ENCODE measurements at places on chromosomes 2 and 18.

DNA sequence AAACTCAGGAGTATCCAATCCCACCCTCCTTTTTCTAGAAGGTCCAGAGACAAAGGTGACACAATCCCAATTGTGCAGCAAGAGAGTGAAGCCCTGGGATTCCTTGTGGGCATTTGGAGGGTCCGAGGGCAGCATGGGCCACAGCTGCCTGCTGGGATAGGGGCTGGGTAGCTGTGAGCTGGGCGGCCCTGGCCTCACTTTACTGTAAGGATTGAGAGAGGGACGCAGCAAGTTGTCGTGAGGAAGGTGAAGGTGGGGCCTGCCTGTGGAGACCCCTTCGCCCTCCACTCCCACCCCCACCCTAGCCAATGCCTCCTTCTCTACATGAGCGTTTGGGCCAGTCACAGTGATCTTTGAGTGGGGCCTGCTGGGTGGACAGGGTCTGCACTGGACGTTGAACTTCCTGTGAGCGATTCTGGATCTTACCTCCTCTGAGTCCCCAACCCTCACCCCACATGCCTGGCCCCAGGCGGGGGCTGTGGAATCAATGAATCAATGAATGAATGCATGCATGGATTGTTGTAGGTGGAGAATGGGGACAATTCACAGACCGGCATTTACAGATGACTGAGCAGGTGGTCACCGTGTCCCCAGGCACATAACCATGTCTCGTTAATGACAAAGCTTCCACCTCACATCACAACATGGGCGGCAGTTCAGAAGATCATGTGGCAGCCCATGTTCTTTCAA lies 107.2 kb downstream of the INHBB start:
- no peak for DNase-seq

DNA sequence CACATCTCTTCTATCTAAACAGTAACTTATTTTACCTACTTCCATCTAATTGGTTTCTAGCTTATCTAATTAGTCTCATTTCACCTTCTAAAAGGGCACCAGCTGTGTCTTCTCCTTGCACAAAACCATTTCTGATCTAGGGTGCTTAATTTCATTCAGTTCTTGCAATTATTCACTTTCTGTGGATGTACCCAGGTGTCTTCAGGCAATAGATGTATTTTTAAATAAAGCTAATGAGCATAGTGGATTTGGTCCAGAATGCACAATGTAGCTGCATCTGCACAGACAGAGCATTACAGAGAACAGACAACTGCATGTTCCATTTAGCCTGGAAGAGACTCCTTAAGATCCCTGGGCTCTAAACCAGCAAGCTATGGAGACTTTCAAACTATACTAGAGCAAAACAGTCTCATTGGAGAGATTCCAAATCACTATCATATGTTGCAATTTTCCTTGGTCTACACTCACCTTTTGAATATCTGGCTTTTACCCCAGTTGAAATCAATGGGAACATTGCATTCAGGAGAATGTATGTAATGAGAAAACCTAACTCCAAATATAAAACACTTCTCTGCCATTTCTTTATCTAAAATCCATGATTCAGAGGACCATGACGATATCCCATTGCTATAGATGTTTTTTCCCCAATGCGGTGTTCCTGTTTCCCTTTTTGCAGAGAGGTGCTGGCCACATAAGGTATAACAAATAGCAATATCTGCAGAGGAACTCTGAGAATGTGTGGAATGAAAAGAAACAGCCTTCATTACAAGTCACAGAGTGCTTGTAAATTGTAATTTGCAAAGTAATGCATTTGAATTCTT lies 3.5 kb upstream of the RFX8 start:
- no peak for DNase-seq

DNA sequence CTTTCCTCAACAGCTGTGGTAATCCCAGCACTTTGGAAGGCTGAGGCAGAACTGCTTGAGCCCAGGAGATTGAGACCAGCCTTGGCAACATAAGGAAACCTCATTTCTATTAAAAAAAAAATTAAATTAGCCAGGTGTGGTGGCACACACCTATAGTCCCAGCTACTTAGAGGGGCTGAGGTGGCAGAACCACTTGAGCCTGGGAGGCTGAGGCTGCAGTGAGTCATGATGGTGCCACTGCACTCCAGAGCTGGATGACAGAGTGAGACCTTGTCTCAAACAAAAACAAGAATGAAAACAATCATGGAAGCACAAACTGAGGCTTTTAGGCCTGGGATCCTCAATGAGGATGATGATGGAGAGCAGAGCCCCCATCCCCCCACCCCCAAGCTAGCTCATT lies 19.8 kb downstream of the GAREM1 start:
- DNase-seq, result no peak

GRCh38 chr2:67108231-67108630 lies 288.9 kb upstream of the ETAA1 start:
- no peak for DNase-seq

DNA sequence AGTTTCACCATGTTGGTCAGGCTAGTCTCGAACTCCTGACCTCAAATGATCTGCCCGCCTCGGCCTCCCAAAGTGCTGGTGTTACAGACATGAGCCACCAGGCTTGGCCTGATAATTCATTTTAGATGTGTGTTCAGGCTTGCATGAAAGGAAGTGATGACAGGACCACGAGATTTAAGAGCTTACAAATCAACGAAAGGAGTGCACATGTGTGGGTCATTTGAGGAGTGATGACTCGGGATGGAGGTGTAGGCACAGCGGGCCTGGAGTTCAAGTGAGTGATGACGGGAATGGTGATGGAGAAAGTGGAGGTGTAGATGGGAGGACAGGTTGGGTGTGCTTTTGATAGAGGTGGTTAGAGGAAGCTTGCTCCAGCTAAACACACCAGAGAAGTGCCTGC lies 742.4 kb downstream of the GALR1 start:
- DNase-seq, result no peak

DNA sequence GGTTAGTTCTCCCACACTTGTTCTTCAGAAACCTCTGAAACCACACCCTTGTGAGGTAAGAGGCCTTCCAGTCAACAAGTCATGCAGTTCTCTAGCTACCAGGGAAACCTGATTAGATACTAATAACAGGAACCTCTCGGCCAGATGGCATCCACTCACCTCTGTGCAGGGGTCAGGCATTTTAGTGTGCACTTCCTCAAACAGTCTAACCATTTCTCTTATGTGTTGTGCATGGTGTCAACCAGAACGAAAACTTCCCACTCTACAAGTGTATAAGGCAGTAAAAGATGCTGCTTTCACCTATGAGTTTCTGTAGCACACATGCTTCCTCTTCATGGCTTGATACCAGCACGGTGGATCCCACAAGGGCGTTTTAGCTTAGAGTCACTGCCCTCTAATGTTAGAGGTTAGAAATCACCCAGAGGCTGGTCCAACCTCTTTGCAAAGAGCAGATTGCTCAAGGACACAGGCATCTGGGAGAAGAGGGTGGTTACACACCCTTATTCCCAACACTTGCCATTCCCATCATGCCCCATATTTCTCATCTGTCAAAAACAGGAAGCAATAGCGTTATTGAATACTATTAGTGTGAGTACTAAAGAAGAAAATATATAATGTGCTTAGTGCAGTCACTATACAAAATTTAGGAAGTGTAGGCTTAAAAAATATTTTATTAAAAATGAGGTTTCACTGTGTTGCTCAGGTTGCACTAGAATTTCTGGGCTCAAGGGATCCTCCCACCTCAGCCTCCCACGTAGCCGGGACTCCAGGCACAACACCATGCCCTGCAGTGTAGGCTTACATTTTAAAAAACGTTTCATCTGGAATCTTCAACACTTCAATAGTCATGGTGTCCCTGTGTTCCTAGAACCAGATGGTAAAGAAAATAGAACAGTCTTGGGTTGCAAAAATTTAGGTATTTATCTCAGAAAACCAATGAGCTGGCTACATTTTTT lies 34.5 kb upstream of the RAB31 start:
- no peak for DNase-seq

- no peak for DNase-seq
These were observed 342.6 kb upstream of the KLHL29 start for GRCh38 chr2:23042216-23042906.

DNA sequence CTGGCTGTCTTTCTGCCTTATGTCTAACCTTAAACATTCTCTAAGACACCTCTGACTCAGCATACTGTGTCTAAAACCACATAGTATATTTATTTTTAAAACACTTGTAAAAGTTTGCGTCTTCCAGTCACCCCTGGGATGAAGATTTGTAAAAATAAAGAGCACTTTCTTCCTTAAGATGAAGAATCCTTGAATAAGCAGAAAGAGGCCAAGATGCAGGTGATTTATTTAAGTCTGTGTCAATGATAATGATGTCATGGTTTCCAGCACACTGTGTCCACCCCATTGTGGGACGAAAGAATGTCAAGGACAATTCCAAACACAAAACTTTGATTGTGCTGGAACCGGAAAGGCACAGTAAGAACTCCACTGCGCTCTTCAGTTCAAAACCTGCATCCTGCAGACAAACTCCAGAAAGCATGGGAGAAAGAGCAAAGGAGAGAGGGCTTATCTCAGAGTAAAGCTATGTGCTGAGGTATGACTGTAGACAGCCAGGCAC lies 92.9 kb downstream of the ZEB2 start:
- DNase-seq, result no peak

- DNase-seq, result no peak
These were observed 129.8 kb downstream of the PXDN start for GRCh38 chr2:1614564-1614963.

GRCh38 chr2:66596256-66596655 lies 161.3 kb downstream of the MEIS1 start:
- DNase-seq, result no peak

DNA sequence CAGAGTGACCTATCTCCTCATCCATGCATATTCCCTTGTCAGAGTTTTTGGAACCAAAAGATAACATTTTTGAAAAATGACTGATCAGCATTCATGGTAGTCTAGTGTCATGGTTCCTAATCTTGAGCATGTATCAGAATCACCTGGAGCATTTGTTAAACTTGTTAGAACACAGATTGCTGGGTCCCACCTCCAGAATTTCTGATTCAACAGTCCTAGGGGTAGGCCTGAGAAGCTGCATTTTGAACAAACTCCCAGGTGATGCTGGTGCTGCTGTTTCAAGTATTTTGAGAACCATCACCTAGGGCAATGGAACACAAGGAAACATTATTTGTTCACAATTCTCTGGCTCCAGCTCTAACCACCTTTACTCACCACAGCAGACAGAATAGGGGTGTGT lies 21.0 kb downstream of the TMEM200C start:
- DNase-seq, result no peak

- DNase-seq, result no peak
These were observed 24.4 kb upstream of the TRPM8 start for GRCh38 chr2:233892793-233893192.

DNA sequence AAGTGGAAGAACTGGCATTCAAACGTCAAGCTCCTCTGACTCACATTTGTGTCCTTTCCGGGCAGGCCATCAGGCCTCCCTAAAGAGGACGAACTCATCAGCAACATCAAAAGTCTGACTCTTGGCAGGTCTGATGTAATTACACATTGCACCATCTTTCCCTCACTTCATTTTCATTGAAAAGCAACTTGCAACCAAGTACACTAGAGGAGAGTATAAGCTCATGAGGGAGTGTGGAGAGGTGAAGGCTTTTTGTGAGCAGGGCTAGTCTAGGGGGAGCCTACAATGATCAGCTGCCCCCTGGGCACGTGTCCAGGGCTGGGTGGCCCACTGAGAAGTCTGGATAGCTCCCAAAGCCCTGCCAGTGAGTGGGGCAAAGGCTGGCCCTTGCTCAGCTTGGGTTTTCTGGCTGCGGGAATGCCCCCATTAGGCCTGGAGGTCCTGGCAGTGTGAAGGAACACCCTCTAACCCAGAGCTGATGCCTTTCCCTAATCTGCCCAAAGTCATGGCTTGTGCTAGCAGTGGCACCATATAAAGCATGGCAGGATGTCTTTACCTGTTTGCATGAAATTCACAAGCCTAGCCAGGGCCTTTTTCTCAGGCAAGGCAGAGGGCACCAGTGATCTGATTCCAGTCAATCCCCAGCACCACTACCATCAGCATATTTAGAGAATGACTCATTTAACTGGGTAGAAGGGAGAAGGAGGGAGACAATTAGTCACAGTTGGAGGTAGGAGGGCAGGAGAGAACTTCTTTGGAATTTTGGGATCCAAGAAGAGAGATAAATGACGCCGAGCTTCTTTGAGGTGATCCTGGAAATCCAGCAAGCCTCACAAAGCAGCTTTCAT lies 8.5 kb upstream of the DAW1 start:
- no peak for DNase-seq

DNA sequence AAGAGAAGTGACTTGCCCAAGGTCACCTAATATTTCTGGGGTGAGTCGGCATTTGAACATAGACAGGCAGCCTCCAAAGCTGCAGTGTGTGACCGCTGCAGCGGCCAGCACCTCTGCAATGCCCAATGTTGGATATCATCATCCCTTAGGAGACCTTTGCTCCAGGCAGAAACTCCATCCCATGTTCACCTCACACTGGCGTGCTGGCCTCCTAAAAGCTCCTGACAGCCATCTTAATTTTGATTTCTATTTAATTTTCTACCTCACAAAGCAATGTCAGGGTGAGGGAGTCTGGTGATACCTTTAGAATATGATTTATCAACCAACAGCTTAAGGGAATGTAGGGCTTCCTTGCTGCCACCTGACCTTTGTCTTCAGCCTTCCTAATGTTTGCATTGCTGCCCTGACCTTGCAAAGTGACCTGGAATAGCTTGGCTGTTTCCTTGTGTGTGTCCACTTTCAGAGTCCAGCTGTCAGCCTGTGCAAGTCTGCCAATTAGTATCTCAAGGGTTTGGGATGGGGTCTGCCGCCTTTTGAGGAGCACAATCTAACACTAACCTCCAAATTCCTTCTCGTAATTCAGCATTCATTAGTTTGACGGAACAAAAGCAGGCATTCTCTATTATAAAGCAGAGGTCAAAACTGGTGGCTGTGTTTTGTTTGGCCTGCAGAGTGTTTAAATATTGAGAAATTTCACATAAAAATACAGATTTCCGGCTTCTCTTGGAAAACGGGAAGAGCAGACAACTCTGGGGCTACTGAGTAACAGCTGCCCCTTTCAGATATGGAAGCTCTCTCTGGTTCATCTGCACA lies 127.6 kb downstream of the PLEKHM3 start:
- no peak for DNase-seq

DNA sequence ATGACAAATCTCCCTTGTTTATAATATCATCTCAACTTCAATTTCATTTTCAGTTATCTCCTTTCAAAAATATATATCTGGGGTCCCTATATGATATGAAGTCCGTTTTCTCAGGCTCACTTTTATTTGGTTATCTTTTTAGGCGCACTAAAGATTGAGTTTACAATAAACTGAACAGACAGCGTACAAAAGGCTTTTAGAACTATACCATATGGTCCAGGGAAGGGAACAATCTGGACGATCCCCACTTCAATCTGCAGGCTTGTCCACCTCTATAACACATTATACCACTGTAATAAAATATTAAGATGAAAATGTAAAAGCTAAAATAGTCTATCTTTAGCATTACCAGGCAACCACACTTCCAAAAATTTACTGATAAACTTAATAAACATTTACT lies 289.9 kb downstream of the ZEB2 start:
- no peak for DNase-seq

DNA sequence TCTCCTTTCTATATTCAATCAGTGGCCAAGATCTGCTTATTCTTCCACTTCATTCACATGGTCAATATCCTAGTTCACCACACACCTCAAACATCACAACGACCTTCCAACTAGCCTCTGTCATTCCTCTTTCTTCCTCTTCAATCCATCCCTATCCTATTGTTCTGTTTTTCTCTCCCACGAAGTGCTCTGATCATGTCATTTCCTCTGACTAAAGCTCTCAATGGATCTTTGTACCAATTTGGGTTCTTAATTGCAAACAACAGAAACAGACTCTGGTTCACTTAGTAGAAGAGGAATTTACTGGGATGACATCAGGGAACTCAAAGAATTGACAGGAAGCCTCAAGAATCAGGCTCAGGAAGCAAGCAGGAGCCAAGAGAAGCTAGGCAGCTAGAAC lies 23.5 kb downstream of the WNT10A start:
- no peak for DNase-seq

- DNase-seq, result no peak
These were observed 35.2 kb downstream of the HS1BP3 start for GRCh38 chr2:20615466-20616241.

Measured in activated T-cell treated with anti-CD3 and anti-CD28 coated beads for 4 hours (primary cell).